CD4-positive, alpha-beta T cell treated with Interleukin-12 subunit alpha and Interleukin-12 subunit beta, for 1 hour (primary cell): ENCODE measurements at places on chromosomes 13 and 19.
A peak's percentile ranks its signal among the peaks of the same experiment; 100 is the strongest.

DNA sequence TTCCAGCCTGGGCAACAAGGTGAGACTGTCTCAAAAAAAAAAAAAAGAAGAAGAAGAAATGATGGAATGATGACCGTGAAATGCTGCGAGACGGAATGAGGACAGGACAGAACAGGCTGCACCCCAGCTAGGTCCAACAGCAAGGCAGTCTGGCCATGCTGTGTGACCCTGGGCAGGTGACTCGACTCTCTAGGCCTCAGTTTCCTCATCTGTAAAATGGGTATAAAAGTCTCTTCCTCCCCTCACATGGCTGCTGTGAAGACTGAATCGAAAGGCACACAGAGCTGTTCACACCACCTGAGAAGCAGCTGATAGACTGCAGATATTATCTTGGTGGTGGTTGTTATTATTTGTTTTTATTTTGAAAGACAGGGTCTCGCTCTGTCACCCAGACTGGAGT lies 22.3 kb downstream of the PTPRS start:
- no peak for DNase-seq

DNA sequence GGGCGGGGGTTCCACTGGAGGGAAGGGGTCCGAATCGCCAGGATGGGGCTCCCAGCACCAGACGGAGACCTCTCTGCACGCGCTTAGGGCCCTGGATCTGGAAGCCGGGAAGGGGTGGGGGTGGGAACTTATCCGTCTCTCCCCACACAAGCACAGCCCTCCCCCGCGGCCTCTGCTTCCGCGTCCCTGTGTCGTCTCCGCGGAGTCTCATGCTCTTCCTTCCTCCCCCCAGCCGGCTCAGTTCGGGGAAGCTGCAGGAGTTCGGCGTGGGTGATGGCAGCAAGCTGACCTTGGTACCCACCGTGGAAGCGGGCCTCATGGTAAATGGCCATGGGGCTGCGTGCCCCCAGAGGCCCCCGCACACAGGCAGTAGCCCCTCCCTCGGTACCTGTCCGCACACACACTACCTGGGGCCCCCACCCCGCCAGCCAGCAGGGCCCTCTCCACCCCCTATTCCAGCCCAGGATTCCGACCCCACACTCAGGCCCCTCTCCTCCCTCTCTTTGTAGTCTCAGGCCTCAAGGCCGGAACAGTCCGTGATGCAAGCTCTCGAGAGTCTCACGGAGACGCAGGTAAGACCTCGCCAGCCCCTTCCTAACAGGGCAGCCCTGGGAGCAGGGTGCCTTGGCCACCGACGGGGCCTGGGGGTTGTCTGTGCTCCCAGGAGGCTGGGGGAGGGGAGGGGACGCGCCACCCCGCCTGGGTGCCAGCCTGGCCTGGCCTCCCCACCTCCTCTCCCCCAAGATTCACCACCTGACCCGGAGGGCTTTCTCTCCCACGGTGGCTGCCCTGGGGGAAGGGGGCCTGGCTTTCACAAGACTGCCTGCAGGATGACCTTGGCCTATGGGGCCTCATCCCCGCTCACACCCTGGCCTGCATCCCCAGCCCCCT lies 3.2 kb downstream of the MIDN start:
- DNase-seq, result peak; percentile 66

GRCh38 chr13:52447354-52447753 lies 3.1 kb downstream of the VPS36 start:
- DNase-seq, result no peak

- DNase-seq, result no peak
Measured at GRCh38 chr19:16530540-16531379, 11.5 kb downstream of the CHERP start.

GRCh38 chr13:35179494-35179893 lies 237.4 kb downstream of the NBEA start:
- DNase-seq, result no peak

DNA sequence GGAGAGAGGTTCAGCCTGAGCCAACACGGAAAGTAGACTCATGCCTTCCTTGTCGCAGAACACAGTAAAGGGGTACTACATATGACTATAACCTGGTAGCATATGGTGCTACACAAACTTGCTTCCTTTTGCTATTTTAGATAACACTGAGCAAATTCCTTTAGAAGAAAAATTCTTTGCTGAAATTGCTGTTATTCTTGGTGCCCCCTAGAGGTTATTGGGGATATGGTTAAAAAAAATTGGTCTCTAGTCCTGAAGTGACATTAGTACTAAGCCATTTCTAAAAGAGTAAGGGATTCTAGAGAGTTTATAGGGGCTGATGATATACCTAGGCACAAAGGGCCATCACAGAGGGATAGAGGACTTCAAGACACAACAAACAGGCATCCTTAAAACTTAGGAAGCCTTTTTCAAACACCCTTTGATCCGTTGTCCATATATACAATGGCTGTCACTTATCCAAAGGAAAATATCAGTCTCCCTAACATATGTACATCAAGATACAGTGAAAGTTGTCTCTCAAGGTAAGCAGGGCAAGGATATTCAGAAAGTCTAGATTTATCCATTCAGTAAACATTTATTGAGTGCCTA lies 13.9 kb upstream of the HS6ST3 start:
- no peak for DNase-seq

- no peak for DNase-seq
Measured at GRCh38 chr19:55146705-55147273, 2.2 kb downstream of the TNNT1 start.

DNA sequence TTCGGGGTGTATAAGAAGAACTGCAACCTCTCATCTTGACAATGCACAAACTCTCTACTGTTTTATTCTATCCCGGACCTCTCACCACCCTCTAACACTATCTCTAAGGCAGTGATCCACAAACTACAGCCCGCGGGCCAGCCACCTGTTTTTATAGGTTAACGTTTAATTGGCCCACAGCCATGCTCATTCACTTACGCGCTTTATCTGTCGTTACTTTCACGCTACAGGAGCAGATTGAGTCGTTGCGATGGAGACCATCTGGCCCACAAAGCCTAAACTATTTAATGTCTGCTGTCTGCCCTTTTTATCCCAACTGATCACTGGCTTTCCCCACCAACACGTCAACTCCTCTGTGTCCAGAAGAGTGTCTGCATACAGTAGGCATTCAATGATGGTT lies 158.9 kb downstream of the CACNA1A start:
- DNase-seq, result no peak

GRCh38 chr19:32437096-32437495 lies 31.5 kb downstream of the DPY19L3 start:
- DNase-seq, result no peak

GRCh38 chr13:30807392-30807791 lies 72.0 kb downstream of the ALOX5AP start:
- DNase-seq, result no peak

DNA sequence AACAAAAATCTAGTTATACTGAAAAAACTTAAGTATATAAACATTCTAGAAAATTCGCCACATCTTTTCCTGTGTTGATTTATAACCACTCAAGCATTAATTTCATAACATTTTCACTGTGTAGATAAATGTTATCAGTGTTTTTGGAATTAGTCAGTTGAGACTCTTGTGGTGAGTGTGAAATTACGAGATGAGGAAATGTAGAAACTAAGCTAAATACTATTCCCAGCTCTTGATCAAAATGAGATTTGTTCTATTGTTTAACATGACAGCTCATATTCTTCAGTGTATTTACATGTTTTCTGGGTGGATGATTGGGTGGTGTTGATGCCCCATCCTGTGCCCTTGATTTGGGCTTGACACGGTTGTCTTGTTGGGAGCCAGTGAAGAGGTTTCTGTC lies 406.8 kb downstream of the DACH1 start:
- no peak for DNase-seq

- DNase-seq, result no peak
Measured at GRCh38 chr19:2650515-2650914, 52.0 kb downstream of the GNG7 start.
